Activated CD4-positive, alpha-beta T cell treated with anti-CD3 and anti-CD28 coated beads for 36 hours (primary cell): ENCODE measurements at places on chromosomes 16 and 17. TPM values are rescaled to one million over a fixed set of nuclear protein-coding genes. Genes with fewer than 3 reads are reported as not detected.
A peak's percentile ranks its signal among the peaks of the same experiment; 100 is the strongest.

DNA sequence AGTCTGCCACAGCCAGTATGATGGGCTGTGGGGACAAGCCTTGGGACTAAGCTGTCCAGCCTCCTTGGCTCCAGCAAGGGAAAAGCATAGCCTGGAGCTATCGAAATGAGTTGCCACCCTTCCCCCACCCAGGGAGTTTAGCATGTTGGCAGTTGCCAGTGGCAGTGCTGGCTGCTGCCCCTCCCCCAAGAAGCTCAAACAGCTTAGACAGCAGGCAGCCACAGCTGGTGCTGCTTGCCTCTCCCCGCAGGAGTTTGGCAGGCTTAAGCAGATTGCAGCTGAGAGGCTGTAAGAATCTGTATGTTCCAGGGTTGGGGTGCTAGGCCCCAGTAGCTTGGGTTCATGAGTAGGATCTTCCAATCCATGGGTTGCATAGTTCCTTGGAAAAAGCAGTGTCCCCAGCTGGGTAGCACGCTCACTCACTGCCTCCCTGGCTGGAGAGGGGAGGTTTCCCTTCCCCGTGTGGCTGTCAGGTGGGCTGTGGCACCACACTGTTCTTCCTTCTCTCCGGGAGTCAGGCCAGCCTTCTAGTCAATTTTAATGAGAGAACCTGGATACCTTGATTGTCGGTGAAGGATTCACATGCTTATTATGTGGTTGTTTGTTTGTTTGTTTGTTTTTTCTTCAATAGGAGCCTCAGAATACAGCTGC, 506.1 kb downstream of the CDH11 start:
- no peaks in the 10 kb centered on the region for H3K4me1 ChIP-seq
- no peak overlapping the region for H3K27ac ChIP-seq
- no peak for DNase-seq
- no peak overlapping the region for H3K4me3 ChIP-seq

- H3K4me1 ChIP-seq = no peaks in the 10 kb centered on the region
- DNase-seq = no peak
- H3K27me3 ChIP-seq = peaks cover 8% of the 10 kb centered on the region
- H3K36me3 ChIP-seq = no peaks in the 10 kb centered on the region
- H3K27ac ChIP-seq = no peak overlapping the region
Observed at GRCh38 chr16:73951481-73951880, 345.1 kb upstream of the PSMD7 start.

DNA sequence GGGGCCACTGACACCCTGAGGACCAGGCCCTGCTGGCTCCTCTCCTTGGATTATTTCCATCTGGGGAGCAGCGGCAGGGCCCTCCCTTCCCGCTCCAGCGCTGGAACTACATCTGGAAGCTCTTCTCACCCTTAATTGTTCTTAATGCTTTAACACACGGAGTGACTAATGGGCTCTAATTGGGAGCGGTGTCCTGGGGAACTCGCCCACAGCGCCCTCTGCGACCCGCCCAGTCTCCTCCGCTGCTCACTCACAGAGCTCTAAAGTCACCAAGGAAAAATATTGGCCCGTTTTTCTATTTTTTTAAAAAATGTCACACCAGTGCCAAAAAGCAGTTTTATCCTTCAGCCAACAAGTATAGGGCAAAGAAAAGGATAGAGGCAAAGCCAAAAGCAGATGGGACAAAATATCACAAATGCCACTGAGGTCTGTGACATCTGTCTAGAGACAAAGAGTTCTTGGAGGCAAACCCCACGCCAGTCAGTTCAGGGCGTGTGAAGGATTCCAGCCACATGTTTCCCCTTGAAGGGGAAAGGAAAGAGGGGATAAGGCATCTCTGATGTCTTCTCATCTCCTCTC, 134.7 kb downstream of the RBFOX3 start:
- H3K4me1 ChIP-seq = no peaks in the 10 kb centered on the region
- H3K27me3 ChIP-seq = peaks cover 42% of the 10 kb centered on the region
- no peak for DNase-seq
- H3K36me3 ChIP-seq = no peaks in the 10 kb centered on the region

Gene UNC45B
- not detected for total RNA-seq

Gene FBXW10B
- 0.66 TPM for total RNA-seq

Gene HAP1
- not detected for total RNA-seq

- H3K27me3 ChIP-seq = no peaks in the 10 kb centered on the region
- H3K36me3 ChIP-seq = no peaks in the 10 kb centered on the region
- H3K4me3 ChIP-seq = no peak overlapping the region
- peaks cover 6% of the 10 kb centered on the region for H3K4me1 ChIP-seq
Observed at GRCh38 chr16:87678618-87679017, 76.3 kb downstream of the JPH3 start.

- peaks cover 16% of the 10 kb centered on the region for H3K36me3 ChIP-seq
- H3K4me3 ChIP-seq = no peak overlapping the region
- H3K27ac ChIP-seq = no peak overlapping the region
Observed at GRCh38 chr16:13923703-13924298, 3.8 kb downstream of the ERCC4 start.

DNA sequence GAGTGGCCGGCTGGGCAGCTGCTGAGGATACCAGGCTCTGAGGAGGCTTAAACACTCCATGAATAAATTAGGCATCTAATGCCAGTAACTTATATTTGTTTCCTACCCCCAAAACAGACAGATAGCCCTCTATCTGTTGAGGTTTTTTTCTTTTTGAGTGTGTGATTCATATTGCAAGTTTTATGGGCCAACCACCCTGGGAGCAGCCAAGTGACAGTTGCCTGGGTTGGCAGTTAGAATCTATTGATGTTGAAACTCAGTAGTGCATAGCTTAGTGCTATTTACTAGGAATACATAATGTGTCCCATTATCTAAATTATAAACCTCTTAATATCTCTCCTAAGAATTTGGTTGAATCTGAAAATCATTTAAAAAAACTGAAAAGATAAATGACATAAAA, 397.4 kb downstream of the CA10 start:
- no peak overlapping the region for H3K4me3 ChIP-seq
- H3K36me3 ChIP-seq = no peaks in the 10 kb centered on the region
- no peaks in the 10 kb centered on the region for H3K4me1 ChIP-seq
- DNase-seq = no peak

DNA sequence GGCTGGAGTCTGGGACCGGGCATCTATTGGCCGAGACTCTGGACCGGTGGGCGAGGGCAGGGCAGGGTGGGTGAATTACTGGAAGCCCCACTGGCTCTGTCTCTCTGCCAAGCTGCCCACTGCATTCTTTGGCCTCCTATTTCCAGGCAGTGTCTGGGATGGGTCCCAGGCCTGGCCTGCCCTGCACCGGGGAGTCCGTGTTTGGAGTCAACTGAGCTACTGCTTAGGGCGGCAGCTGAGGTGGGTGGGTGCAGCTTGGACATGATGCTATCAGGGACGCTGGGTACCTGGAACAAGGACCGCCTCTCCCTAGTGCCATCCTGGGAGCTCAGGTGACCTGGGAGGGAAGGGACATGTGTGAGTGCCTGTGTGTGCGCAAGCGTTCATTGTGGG, 58.1 kb downstream of the SOCS3 start:
- DNase-seq = no peak
- H3K27ac ChIP-seq = no peak overlapping the region

DNA sequence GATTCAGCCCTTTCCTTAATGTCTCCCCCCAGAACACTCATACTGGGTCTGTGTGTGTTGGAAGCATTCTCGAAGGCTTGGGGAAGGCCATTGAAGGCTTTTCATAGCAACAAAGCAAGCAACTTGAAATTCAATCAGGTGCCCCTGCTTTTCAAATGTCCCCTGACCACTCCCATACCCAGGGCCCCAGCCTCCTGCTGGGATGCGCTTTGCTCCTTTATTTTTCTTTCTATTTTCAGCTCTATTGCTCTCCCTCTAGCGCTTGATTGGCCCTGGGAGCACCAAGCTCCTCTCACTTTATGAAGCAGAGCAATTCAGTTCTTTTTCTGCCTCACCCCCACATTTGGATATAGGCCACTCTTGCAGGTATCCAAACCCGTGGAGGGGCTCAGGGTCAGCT, 92.0 kb downstream of the WSCD1 start:
- no peaks in the 10 kb centered on the region for H3K36me3 ChIP-seq
- H3K4me3 ChIP-seq = no peak overlapping the region
- no peak for DNase-seq
- H3K4me1 ChIP-seq = no peaks in the 10 kb centered on the region

DNA sequence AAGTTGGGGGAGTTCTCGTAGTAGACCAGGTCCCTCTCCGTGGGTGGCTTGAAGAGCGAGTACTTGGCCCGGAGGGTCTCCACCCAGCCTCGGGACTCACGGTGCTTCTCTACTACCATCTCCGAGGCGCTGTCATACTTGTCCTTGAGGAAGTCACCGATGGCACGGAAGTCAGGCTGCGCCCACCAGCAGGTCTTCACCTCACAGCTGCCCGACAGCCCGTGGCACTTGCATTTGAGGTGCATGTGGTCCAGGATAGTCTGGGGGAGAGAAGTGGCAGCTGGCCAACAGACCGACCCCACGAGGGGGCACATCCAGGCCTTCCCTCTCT, 50.0 kb downstream of the WNT3 start:
- no peak overlapping the region for H3K4me3 ChIP-seq
- H3K27ac ChIP-seq = no peak overlapping the region
- H3K27me3 ChIP-seq = peaks cover 20% of the 10 kb centered on the region

- H3K36me3 ChIP-seq = peaks cover 50% of the 10 kb centered on the region
- no peaks in the 10 kb centered on the region for H3K27me3 ChIP-seq
- peaks cover 12% of the 10 kb centered on the region for H3K4me1 ChIP-seq
- no peak for DNase-seq
- H3K27ac ChIP-seq = peak overlapping the region; percentile 20
Observed at GRCh38 chr16:15611610-15612009, 31.3 kb downstream of the MARF1 start.

Gene KRTAP3-1
- not detected for total RNA-seq

Gene RAMP2
- not detected for total RNA-seq
